ENCODE measurements at places on chromosomes 2 and 18.
A peak's percentile ranks its signal among the peaks of the same experiment; 100 is the strongest.

DNA sequence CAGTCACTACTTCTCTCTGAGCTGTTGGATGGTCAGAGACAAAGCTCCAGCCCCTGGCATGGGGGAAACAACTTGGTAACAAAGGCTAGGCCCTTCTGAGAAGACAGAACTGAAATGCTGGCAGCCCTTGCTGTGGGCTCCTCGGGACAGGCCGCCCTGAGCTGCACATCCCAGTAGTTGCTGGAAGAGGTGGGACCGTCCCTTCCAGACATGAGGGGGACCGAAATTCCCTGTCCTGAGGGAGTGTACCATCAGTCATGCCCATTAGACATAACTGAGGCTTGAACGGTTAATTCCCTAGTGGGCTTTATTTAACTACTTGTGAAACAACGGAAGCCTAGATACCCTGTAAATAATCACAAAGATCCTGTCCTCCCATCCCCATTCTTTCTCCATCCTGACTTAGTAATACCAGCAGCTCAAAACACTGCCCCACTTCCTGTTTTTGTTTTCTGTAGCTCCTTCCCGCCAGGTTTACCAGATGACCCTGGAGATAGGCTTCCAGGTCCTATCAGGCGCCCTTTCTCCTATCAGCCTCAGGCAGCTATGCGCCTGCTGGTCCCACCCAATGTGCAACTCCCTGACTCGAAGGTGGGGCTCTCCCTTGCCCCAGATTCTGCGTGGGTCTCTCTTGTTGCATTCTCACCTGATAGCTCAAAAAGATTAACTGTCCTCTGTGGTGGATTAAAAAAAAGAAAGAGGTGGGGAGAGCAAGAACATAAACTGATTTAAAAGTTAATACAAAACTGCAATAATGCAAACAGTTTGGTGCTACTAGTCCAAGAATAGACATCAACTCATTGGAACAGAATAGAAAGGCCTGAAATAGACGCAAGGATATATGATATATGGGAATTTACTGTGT, 37.0 kb upstream of the NT5DC4 start:
- DNase-seq: no peak

GRCh38 chr2:11564816-11565567, 31.1 kb downstream of the GREB1 start:
- DNase-seq: peak; percentile 20

DNA sequence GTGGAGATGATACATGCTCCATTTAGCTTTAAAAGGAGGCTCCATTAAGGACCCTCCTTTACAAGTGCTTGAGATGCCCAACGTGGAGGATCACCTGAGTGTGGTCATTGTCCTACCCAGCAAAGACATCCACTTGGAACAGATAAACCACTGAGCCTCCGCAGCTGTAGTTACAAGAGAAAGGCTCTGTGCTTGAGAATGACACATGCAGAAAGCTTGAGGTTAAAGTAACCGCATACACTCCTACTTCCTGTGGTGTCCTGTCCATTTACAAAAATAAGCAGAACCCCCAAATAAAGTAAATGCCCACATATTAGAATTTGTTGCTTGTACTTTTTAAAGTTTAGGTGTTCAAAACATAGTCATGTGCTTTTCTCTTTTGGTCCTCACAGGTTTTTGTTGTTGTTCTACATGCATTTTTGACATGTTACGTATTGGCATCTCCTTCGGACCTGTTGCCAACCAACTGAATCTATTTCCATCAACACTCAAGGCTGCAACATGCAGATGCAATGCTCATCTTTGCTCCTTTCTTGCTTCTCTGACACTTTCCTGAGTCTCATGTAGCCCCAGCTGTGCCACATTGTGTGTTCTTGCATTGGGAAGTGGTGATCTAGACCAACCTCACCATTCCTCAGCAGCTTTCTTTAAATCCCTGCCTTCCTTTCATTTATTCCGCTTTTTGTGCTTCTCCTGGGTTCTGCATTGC, 56.0 kb downstream of the SERPINB7 start:
- DNase-seq: peak; percentile 30

- DNase-seq: no peak
These were observed 2.5 kb upstream of the SP140L start for GRCh38 chr2:230324503-230324902.

DNA sequence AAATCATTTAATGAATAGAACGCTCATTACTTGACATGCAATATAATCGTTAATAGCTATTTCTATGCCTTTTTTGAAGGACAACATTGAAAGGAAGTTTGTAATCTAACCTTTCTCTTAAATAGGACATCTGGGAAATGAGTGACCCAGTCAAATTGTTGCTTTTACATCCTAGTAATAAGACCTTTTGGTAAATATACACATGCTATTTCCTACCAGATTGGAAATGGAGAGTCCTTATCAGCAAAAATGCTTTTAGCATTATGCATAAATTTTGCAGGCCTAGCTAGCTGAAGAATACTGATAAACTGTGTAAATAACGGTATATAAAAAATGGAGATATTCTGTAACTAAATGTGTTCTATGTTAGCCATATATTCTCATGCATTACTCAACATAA, 567.3 kb upstream of the DSEL start:
- DNase-seq: no peak

DNA sequence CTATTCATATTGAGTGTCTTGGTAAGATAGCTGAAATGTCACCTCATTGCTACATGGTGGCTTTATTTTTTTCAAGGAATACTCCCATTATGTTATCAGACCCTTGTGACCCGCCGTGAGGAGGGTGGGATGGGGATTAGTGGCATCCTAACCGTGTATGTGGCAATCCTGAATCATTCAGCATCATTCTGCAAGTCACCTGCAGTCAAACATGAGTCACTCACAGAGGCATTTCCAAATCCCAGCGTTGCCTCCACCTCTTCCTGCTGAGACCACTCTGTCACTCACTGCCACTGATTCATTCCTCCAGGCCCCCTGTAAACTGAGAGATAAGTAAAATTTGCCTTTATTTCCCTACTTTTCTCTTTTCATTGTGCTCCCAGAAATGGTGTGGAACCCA, 307.4 kb upstream of the KLHL29 start:
- no peak for DNase-seq

DNA sequence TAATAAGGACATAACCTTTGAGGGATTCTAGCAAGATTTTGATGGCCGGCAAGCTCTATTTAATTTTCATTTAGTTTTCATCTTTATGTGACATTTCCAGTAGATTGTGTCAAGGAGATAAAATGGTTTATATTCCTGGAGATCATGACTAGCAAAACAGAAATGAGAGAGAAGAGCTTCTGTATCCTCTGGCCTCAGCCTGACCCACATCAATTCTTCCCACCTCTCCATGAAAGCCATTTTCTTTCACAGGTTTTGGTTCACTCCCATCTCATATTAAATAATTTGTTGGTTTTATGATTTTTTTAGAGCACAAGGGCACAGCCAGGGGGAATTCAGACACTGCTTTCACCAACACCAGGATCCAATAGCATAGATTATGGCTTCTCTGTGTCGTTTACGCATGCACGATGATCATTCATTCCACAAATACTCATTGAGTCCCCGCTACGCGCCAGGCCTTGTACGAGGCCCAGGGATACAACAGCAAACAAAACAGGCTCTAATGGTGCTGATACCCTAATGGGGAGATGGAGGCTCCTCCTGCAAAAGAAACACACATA, 85.9 kb downstream of the SH3BP4 start:
- no peak for DNase-seq

DNA sequence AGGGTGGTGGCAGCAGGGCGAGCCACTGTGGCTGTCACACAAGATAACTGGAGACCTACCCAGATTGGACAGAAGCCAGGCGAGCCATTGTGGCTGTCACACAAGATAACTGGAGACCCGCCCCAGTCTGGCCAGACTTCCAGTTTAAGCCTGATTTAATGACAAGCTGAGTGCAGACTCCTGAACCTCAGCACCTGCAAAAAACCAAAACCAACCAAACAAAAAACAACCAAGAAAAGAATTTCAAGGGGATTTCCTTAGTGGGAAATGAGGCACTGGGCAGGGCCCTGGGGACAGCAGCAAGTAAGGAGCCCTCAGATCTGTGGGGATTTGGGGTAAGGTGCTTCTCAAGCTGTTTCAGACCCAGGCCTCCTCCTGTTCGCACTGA, 95.2 kb upstream of the BOD1L2 start:
- DNase-seq: no peak

- no peak for DNase-seq
These were observed 207.0 kb upstream of the HAAO start for GRCh38 chr2:42999391-42999841.

DNA sequence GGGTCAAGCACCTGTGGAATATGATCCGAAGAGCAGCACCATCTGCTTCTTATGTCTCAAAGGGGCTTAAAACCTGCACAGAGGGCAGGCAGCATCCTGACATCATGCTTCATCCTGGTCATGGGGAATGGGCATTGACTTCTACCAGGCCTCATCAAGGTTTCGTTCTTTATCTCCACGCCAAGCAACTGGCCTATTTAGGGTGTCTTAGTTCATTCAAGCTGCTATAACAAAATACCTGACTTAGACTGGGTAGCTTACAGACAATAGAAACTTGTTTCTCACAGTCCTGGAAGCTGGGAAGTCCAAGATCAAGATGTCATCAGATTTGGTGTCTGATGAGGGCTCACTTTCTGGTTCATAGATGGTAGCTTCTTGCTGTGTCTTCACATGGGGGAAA, 69.4 kb downstream of the MYO3B start:
- no peak for DNase-seq

DNA sequence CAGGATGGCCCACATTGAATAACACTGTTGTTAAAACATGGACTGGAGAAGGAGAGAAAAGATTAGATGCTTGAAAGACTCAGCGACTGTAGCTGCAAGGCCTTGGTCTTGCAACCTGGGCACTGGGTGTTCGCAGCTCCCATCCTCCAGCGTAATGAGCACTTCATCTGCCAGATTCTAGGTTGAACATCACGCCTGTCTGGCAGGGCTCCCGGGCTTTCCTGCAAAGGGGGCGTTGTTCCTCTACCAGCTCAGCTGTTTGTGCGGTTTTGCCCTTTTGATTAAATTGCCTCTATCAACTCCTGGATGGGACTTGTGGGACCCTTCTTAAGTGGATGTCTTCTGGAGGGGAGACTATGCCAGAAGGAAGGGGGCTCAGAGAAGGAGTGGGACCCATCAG, 215.4 kb downstream of the KLHL29 start:
- DNase-seq: no peak

DNA sequence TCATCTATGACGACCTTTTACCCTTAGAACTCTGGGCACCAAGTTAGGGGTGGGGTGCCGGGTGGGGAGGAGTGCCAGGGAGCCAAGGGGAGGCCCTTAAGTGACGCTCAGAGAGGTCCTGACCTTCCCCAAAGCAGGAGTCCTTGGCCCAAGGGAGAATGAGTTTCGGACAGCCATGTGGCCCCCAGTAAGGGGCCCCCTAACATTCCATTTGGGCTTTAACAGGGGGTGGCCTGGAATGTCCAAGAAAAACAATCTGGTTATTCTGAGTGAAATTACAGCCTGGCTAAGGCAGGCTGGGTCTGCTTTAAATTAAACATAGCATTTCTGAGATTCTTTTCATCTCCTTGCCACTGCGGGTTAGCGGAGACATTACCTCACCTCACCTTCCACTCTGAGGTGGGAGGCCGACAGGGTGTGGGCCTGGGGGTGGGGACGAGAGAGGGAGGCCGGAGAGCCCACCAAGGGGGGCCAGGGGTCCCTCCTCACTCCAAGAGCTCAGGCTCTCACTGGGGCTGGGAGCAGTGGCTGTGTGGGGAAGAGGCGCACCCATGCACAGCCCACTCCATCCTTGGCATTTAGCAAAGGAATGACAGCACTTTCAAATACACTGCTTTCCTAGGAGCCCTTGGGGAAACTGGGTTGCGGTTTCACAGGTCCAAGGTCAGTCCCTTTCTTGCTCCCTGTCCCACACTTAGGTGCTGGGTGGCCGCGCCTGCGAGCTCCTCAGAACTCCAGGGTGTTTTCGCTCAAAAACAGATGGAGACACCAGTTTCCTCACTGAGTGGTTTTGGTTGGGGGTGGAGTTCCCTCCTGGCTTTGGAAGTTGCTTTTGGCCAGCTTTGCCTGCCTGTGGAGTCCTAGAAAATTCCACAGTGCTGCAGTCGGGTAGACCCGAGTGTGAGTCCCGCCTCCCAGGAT, 107.4 kb downstream of the POLR1A start:
- DNase-seq: no peak

DNA sequence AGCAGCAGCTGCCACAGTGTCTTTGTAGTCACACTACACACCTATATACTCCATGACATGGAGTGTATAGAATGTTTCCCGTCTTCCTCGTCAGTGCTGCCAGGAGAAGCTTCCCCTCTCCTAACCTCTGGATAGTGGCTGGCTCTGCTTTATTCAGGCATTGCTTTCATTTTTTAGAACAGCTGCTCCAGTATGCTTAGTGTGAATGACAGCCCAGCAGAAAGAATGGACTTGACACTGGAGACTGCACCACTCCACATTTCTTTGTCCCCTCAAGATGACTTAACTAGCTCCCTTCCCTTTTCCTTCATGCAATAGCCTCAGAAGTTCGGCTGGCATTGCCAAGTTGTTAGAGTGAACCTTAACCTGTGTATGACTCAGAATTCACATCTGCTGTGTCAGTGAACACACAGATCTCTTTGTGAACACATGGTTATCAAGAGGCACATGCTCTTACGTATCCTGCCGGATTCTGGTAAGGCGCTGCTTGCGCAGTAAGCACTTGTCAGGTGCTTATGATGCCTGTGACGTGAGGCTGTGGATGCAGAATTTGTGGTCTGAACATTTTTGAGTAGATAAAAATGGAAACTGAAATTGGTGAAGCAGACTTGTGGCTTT, 73.9 kb downstream of the NEDD4L start:
- DNase-seq: peak; percentile 43

- DNase-seq: no peak
These were observed 1.0 kb upstream of the ROCK1 start for GRCh38 chr18:21112543-21113105.

DNA sequence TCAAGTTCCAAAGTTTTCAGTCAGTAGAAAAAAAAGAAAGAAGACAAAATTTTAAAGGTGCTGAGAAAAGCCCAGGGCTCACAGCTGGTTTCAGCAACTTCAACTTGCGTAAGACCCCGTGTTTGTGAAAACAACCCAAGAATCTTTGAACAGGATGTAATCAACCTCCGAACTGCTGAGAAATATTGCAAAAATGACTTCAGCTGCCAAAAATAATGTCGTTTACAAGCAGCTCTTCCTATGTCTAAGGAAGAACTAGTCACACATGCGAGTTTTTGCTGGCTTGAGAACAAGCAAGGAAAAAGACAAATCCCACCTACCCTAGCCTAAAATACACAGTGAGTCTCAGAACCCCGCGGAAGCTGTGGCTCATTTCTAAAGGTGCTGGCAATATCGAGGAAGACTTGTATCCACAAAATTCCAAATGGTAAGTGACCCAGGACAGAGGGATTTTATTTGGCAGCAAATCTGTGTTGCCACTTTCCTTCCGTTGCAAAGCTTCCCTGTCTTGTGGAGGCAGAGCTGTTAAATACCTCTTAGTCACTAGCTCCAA, 59.8 kb upstream of the SLC8A1 start:
- peak; percentile 75 for DNase-seq

GRCh38 chr18:47075098-47075883, 39.9 kb upstream of the ELOA2 start:
- DNase-seq: no peak
